Inflammatory macrophage treated with lipopolysaccharide for 1 hour (primary cell): ENCODE measurements at places on chromosomes 4 and X.

DNA sequence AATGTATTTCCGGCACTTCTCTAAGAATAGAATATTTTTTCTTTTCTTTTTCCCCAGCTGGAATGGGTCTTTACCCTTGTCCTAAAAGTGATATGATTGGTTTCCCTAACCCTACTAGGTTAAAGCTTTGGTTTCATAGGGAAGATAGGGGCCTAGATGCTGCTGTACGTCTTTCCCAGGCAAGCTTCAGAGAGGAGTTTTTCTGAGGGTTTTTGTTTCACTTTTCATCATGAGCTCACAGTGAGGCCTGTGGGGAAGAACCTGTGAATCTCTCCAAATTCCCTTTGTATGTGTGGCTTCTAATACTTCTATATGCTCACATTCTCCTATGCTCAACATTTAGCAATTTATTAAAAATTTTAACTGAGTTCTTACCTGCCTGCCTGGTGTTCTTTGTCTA, 320.0 kb upstream of the PCDH18 start:
- no peak for DNase-seq

GRCh38 chrX:13742397-13743176, 8.0 kb downstream of the OFD1 start:
- DNase-seq, result peak; percentile 33

DNA sequence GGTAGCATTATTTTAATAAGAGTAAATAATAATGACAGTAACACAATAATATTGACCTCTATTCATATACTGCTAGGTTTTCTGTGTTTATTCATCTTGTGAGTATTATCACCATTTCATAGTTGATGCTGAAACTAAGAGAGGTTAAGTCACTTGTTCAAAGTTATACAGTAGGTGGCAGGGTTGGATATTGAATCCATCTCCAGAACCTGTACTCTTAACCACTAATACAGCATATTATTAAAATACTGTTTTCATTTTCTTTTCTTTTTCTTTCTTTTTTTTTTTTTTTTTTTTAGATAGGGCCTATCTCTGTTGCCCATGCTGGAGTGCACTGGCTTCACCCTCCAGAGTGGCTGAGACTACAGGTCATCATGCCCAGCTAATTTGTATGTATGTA, 7.1 kb upstream of the ELF2 start:
- DNase-seq, result peak; percentile 32

- DNase-seq, result no peak
These were observed 1.5 kb downstream of the COX18 start for GRCh38 chr4:73067971-73068394.

GRCh38 chr4:107734120-107734519, 14.1 kb upstream of the PAPSS1 start:
- no peak for DNase-seq

DNA sequence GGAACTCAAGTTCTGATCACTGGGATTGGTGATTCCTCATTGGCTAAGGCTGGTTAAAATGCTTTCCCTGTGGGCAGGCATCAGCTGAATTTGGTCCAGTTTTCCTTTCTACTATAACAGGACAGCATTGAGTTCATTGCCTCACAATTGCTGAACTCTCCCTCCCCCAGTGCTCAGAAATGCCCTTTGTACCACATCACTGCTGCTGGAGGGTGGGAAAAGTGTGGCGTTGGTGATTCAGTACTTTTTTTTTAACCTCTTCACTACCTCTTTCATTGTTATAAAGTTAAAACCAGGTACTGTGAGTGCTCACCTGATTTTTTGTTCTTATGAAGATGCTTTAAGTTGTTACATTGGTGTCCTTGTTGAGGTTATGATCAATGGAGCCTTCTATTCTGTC, 69.3 kb upstream of the IL2 start:
- no peak for DNase-seq

GRCh38 chr4:39068907-39069306, 6.9 kb downstream of the KLHL5 start:
- peak; percentile 37 for DNase-seq

GRCh38 chr4:7971881-7972500, 32.3 kb upstream of the AFAP1 start:
- no peak for DNase-seq

GRCh38 chr4:101153653-101154052, 193.7 kb downstream of the PPP3CA start:
- DNase-seq, result no peak

DNA sequence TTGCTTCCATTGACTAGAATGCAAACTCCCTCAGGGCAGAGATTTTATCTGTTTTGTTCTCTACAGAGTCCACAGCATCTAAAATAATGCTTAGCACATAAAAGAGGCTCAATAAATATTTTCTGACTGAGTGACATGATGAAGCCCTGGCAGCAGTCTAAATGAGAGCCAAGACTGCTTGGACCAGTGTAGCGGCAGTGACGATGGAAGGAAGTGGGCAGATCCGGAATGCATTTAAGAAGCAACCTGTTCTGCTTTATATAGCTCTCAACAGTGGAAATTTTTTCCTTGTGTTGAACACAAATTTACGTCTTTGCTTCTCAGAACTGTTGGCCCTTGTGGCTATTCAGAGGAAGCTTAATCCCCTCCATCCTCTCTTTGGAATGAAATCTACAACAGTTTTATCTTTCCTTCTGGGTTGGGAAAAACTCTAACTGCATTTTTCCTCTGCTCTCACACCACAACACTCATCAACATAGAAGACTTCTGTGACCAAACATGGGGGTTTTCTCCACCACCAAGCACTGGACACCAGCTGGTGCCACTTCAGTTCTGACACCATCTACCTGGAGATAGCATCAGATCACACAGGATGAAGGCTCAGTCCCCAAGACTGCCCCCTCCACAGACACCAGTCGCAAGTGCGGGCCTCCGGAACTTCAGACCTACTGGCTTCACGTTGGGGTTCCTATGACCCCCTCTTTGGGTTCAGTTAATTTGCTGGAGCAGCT, 7.0 kb upstream of the BEND4 start:
- DNase-seq, result no peak

GRCh38 chr4:123438031-123438430, 41.4 kb downstream of the SPRY1 start:
- DNase-seq, result no peak

DNA sequence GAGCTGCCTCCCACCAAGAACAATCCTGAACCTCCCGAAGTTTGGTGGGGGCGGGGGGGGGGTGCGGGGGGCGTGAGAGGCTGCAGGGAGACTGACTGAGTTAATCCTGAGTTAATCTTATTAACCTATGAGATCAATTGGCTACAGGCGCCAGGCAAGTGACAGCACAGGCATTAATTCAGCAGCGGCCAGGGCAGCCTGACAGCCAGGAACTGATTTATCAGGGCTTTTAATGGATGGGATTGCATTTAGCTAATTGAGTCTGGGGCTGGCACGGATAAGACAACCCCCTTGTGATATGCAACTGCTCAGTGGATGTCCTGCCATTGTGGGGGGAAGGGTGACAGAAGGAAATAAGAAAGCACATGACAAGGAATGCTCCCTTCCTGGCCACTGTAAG, 16.3 kb downstream of the RTL5 start:
- DNase-seq, result no peak

- DNase-seq, result no peak
These were observed 271.2 kb downstream of the FBXO8 start for GRCh38 chr4:174012135-174012885.

DNA sequence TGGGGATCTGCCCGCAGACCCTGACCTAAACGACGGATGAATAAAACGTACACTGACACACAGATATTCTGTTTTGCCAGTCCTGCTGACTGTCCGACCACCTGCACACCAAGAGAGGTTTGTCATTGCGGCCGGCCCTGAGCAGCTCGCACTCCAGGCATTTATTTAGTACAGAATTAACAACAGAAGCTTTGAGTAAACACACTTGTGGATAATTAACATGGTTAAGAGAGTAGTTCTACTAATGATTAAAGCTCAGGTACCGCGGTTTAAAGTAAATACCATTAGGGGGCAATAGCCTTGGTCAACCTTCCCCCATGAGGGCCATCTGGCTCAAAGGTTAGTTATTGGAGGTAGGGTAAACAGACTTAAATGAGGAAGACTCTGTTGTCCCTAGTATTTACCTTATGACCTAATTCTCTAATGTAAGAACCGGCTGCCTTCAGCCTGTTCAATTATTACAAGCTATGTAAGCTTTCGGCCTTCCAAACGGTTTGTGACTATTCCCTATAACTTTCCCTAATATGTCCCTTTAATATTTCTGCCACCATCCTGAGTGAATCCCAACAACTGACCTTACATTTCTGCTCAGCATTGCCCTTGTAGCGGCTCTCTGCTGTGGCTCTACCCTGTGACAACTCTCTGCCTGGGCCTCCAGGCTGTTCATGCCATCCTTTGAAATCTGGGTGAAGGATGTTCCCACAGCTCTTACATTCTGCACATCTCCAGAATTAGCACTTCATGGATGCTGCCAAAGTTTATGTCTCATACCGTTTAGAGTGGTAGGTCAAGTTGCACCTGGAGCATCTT, 46.9 kb upstream of the SYTL5 start:
- DNase-seq, result no peak

- peak; percentile 55 for DNase-seq
These were observed 68.2 kb downstream of the ARHGAP10 start for GRCh38 chr4:147799986-147800555.

GRCh38 chrX:124555036-124555595, 208.8 kb downstream of the SH2D1A start:
- no peak for DNase-seq

DNA sequence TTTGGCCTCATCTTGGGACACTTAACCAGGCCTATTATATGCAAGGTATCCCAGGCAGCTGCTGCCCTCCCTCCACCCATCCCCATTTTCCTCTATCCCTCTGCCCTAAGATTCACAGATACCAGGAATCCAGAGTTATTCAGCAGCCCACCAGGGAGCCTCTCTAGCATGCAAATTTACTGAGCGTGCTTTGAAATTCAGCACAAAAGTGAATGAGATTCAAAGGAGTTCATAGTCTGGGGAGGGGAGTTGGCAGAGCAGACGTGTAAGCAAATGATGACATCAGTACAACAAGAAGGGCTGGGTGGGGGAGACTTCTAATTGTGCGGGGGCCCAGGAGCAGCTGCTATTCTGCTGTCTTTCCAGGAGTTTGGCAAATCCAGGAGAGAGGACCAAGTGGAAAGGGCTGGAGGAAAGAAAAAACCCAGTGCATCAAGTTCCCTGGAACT, 1.7 kb upstream of the MTM1 start:
- DNase-seq, result no peak

- DNase-seq, result no peak
These were observed 156.1 kb downstream of the ZNF330 start for GRCh38 chr4:141376769-141377168.

GRCh38 chrX:48700951-48701653, 4.6 kb downstream of the SUV39H1 start:
- no peak for DNase-seq

DNA sequence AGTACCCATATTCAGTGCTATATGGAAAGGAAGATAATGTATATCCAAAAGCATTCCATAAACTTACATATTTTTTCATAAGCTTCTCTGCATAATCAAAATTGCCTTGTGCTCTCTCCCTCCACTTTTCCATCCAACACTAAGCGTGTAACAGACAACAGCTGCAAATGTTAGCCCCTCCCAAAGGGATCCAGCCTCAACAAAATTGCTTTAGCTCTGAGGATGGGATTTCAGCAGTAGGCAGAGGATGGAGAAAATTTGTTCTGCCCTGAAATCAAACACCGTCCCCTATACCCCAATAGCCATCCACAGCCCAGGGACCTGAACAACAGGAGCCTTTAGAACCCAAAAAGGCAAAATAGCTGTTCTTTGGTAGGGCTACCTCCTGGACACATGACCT, 28.8 kb upstream of the FGF13 start:
- no peak for DNase-seq

DNA sequence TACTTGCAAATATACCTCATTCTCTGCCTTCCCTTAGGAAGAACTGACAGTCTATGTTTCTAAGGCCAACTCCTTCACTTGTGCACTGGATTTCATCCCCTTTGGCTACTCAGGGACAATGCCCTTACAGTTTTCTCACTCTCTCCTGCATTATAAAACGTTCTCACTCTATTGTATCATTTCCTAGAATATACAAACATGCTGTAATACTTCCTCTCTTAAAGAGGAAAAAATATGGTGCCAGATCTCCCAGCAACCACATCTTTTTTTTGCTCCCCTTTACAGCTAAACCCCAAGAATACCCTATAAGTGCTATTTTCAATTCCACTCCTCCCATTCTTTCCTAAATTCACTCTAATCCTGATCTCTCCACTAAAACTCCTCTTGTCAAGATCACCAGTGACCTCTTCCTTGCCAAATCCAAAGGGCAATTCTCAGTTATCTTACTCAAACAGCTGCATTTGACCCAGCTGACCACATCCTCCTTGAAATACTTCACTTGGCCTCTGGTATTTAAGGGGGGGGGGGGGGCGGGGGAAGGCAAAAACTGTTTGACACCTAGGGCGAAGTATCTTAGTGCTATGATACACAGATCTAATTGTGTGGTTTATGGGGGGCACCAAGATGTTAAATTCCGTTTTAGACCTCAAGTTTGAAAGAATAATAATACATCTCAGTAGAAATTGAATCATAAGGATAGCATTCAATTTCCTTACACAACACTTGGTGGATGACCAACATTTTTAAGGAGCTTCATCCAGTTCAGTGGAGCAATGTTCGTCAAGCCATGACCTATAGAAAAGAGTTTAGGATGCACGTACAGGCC, 1.6 kb downstream of the RCHY1 start:
- peak; percentile 23 for DNase-seq

DNA sequence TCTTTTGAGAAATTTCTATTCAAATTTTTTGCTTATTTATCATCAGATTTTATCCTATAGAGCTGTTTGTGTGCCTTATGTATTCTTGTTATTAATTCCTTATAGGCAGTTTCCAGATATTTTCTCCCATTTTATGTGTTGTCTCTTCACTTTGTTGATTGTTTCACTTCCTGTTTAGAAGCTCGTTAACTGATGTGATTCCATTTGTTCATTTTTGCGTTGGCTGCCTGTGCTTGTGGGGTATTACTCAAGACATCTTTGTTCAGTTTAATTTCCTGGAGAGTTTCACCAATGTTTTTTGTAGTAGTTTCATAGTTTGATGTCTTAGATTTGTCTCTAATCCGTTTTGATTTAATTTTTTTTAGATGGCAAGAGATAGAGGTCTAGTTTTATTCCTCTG, 14.6 kb downstream of the ZNF718 start:
- no peak for DNase-seq

- no peak for DNase-seq
These were observed 189.6 kb upstream of the POF1B start for GRCh38 chrX:85569096-85569495.

- DNase-seq, result no peak
These were observed 146.7 kb downstream of the TBL1X start for GRCh38 chrX:9611436-9612145.

- peak; percentile 67 for DNase-seq
These were observed 21.7 kb downstream of the RBPJ start for GRCh38 chr4:26342328-26343037.

- DNase-seq, result no peak
These were observed 414.8 kb downstream of the OPHN1 start for GRCh38 chrX:68018248-68019203.
